CD4-positive, alpha-beta T cell treated with Interleukin-2 at 100 ng/mL for 4 hours (primary cell): ENCODE measurements at places on chromosomes 4 and X.
A peak's percentile ranks its signal among the peaks of the same experiment; 100 is the strongest.

- DNase-seq: no peak
These were observed 14.5 kb downstream of the SOD3 start for GRCh38 chr4:24809815-24810405.

DNA sequence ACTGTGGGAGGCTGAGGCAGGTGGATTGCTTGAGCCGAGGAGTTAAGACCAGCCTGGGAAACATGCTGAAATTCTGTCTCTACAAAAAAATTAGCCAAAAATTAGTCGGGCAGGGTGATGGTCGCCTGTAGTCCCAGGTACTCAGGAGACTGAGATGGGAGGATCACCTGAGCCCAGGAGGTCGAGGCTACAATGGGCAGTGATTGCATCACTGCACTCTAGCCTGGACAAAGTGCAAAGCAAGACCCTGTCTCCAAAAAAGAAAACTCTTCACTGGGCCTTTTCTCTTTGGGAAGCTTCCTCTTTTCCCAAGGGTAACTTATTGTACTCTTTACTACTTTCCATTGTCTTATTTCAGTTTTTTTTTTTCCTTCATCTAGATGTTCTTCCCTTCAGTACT is 88.9 kb downstream of the UBE2K start:
- no peak for DNase-seq

DNA sequence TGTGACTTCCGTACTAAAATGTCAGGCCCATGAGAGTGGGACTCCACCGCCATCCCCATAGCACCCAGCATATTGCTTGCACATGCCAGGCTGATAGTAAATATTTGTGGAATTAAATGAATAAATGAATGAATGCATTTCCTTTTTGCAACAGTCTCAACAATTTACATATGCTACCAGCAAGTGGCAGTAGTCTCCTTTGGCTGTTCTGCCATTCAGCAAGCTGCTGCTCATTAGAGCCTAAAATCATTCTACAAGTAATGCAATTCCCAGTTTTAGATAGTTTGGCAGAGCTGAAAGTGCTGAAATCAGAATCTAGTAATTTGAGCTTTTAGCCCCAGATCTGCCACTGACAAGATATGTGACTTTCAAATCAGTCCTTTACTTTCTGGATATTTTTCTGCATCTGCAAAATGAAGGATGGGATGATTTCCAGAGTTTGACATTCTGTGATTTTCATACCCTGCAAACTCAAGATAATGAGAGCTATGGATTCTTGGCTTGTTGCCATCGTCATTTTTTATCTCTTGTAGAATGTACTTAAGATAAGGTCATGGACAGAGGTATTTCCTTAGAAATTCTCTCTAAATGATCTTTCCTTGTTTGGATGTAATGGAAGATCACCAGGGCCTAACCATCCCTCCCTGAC is 35.7 kb upstream of the INTS6L start:
- DNase-seq: peak; percentile 42

GRCh38 chrX:15214588-15214987 is 55.3 kb downstream of the ASB9 start:
- no peak for DNase-seq

DNA sequence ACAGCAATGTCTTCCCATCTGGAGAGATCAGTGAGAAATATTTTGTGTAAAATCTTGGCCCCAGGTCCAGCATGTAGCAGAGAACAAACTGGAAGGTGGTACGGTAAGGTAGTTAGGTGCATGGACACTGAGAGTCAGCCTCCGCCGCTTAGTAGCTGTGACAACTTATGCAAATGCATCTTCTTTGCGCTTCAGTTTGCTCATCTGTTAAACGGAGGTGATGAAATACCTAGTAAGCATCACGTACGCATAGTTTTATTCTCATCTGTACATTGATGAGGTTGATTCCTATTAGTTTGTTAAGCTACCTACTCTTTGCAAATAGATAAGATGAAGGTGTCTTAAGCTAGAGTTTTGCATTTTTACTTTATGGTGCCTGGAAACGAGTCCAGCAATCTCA is 80.0 kb upstream of the MSX1 start:
- DNase-seq: no peak

- DNase-seq: no peak
These were observed 144.3 kb upstream of the STX18 start for GRCh38 chr4:4685810-4686795.

GRCh38 chr4:8838961-8839431 is 32.6 kb downstream of the HMX1 start:
- DNase-seq: no peak

DNA sequence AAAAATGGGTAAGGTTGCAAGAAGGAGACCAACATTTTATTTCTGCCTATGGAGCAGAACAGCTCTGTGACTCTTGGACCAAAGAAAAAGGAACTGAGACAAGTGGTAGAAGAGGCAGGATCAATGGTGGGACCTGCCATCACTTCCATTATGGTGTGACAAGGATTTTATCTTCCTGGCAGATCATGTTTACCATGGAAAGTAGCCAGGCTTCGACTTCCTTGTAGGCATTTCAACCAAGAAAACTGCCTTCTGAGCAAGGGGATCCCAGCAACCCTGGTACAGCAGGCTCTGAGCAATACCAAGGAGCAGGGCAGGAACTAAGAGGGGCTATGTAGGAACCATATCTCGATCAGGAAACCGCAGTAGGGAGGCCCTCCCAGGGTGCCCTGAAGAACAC is 317.4 kb downstream of the IQCM start:
- DNase-seq: no peak

- DNase-seq: no peak
These were observed 35.0 kb downstream of the CLDN2 start for GRCh38 chrX:106955004-106955772.
